ENCODE measurements at places on chromosomes 1 and 21.
A peak's percentile ranks its signal among the peaks of the same experiment; 100 is the strongest.

- no peak for DNase-seq
Observed at GRCh38 chr1:30404341-30404740, 319.0 kb downstream of the MATN1 start.

DNA sequence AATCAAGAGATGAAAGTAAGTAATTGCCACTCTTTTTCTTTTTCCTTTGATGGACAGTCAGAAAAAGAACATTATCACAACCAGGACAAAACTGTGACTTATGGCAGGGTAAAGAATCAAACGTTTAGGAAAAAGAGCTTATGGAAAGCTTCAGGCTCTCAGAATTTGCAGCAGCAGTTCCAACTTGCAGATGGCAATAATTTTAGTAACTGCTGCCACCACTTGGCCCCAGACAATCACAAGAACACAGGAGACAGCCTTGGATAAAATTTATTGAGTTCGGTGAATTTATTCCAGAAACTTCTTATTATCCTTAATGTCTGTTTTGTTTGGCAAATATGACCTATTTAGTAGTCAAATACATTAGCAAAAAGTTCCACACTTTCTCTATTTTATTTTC lies 804.4 kb downstream of the BRINP3 start:
- DNase-seq: no peak

- peak; percentile 78 for DNase-seq
Observed at GRCh38 chr1:1137256-1138045, 21.6 kb upstream of the C1orf159 start.

GRCh38 chr1:17293681-17294425 lies 14.1 kb upstream of the PADI4 start:
- no peak for DNase-seq

All from stimulated activated CD8-positive, alpha-beta memory T cell treated with anti-CD3 and anti-CD28 coated beads, Interleukin-15, amount 100 ng/mL, for 48 hours (primary cell).